ENCODE measurements at places on chromosomes 5 and 9.

DNA sequence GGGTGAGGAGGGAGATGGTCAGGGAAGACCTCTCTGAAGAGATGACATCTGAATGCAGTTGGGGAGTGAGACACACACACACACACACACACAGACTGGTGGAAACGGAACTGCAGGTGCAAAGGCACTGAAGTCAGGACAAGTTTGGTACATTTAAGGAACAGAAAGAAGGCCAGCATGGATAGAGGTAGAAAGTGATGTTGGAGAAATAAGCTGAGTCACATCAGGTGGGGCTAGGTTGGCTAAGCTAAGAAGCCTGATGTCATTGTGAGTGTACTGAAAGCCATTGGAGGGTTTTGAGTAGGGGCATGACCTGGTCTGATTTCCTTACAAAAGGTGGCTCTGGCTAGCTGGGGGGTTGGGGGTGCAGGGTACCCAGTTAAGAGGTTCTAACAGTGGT lies 3.1 kb downstream of the BSPRY start:
- DNase-seq: no peak

DNA sequence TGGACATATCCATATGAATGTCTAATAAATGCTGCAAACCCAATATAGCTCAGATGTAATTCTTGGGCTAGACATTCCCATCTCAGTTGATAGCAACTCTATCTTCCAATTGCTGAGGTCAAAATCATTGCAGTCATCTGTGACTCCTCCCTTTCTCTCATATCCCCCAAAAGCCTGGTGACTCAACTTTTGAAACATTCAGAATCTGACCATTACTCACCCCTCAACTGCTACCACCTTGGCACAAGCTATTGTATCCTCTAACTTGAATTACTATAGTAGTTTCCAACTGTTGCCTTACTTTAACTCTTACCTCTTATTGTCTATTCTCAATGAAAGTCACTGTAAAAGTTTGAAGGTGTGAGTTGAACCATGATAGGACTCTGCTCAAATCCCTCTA lies 600.1 kb upstream of the RGMB start:
- DNase-seq: peak; percentile 28

DNA sequence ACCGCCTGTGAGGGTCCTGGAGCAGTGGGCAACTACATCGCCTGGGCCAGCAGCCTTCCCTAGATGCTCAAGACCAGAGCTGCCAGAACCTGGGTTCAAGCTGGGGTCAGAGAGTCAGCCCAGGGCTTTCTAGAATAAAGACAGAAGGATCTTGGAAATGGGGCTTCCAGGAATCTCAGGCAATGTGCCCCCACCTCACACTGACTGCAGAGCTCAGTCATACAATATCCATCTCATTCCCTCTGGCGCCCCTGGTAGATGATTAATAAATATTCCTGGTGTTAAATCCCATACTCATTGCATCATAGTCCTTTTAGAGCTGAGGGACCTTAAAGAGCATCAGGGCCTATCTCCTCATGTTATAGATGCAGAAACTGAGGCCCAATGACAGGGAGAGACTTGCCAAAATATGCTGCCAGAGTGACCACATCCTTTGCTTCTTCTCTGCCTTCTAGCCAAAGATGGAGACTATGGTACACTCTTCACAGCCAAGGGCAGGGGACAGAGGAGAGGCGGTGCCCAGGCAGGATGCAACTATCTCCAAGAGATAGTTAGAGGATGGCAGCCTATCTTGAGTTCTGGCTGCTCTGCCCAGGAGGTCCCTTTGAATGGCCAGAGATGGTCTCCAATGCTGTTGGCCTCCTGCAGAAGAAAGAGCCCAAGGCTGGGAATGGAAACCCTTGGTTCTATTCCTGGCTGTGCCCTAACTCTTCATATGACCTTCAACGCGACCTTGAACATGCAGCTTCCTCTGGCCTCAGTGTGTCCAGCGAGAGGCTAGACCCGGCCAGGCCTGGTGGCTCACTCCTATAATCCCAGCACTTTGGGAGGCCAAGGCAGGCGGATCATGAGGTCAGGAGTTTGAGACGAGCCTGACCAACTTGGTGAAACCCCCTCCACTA lies 36.2 kb upstream of the IL17B start:
- no peak for DNase-seq

DNA sequence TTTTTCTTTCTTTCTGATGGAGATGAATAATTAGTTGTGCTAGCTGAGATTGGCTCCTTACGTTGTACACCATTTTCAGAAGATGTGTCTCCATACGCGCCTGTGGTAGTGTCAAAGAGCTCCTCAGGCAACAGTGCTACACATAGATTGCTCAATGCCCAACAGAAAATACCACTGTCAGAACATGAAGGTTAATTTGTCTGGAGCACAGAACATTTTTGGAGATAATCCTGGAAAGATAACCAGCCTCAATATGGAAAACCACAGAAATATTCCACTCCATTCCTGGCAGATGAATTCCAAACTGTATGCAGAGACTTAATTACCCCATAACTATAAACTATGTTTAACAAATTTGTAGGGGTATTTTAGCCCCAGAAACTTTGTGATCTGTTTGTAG lies 233.6 kb downstream of the MARCHF11 start:
- no peak for DNase-seq

- peak; percentile 27 for DNase-seq
Observed at GRCh38 chr5:141003791-141004611, 37.7 kb downstream of the PCDHAC2 start.

DNA sequence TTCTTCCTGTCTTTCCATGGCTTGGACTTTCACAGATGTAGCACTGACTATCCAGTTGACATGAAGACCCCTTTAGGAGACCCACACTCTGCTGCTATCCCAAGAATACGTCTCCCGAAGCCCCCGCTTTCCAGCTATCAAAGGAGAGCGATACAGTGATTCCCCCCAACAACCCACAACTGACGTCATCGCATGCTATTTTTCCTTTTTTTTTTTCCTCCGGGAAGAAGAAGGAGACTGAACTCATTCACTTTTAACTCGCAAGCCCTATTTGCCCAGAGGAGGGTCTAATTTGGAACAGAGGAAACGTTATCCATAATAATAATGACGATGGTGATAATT lies 2.1 kb downstream of the PAPPA start:
- DNase-seq: peak; percentile 83

GRCh38 chr5:6652025-6652424 lies 18.8 kb downstream of the SRD5A1 start:
- DNase-seq: no peak

GRCh38 chr5:135642488-135642870 lies 63.7 kb upstream of the CXCL14 start:
- no peak for DNase-seq

DNA sequence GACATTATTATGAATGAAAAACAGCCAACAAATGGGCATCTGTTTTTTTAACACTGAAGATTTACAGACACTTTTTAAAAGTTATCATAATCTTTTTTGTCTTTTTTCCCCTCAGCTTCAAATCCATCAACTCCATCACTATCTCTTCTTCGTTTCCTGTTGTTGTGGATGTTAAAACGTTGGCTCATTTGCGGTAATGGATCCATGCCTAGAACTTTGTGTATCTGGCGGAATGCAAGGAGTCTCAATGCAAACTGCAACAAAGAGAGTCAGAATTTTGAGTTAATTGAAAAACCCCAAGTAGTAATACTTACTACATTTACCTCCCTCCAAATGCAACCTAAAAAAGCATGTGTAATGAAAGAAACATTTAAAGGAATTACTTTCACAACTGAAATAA lies 42.9 kb upstream of the MTMR12 start:
- DNase-seq: no peak

GRCh38 chr5:128279345-128279744 lies 195.8 kb downstream of the SLC12A2 start:
- no peak for DNase-seq

GRCh38 chr5:35131723-35132122 lies 84.0 kb upstream of the AGXT2 start:
- DNase-seq: peak; percentile 14

DNA sequence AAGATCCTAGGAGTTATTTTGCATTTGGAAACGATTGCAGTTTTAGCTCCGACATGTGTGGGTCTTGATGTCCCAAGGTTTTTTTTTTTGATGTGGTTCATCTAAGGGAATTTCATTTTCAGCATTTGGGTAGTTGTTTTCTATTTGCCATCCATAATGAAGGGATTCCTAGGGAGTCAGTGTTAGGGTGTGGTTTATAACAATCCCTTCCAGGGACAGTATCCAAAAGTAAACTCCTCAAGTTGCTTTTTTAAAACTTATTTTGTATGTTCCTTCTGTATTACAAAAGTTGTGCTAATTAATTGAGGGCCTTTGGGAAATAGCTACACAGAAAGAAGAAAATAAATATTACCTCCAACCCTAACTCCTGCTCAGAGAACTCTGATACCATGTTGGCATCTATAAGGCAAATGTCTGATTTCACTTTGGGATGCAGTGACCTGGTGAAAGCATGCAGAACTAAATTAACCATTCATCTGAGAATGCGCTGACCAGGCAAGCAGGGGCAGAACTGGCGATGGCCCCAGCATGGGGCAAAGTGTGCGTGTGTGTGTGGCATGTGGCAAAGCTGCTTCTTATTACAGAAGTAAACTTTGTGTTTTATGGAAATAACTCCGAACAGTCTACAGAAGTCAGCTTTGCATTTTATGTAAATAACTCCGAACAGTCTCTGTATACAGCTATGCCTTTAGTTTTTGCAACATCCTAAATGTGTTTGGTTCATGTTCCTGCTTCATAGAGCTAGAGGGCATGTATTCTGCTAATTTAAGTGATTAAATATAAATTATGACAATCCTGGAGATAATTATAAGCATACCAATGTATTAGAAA lies 237.2 kb downstream of the TRPM3 start:
- DNase-seq: peak; percentile 68

GRCh38 chr9:97365634-97366033 lies 46.3 kb upstream of the TDRD7 start:
- no peak for DNase-seq

GRCh38 chr5:96718635-96719077 lies 56.5 kb downstream of the CAST start:
- peak; percentile 17 for DNase-seq

DNA sequence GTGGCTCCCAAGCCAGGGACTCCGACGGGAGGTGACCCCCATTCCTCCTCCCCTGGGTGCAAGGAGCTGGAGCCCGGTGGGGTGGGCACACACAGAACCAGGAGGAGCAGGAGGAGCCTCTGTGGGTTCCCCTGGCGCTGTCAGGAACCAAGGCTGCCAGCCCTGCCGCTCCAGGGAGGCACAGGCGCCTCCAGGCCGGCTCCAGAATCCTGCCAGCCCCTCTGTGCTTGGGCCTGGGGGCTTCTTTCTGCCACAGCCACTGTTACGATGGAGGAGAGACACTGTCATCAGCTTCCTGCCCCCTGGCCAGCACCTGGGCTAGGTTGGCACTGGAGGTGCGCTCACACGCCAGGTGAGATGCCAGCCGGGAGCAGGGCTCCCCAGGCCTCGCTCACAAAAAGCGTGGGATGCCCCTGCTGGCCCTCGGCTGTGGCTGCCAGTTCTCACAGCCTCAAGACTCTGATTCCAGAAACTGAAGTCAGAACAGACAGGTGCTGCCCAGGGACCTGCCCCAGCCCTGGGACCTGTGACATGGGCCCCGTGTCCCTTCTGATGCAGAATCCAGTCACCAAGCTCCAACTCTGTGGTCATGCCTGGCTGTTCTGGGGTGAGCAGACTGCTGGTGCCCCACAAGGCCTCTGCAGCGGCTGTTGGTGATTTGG lies 37.4 kb upstream of the UBAC1 start:
- DNase-seq: no peak

- peak; percentile 85 for DNase-seq
Observed at GRCh38 chr9:122402403-122402871, 31.6 kb downstream of the PTGS1 start.

DNA sequence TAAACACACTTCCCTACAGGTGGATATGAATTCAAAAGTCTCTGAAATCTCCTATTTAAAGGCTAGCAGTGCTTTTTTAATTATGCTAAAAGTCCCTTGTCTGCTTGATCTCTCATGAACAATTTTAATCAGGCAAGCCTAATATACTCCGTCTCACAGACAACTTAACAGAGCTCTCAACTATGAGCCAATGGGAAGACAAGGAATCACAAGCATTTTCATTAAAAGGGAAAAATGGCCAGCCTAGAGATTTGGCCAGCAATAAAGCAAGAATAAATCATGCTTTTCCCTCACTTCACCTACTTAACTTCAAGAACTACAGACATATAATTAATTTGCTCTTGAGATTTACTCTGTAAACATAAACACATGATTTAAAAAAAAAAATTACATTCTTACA lies 78.0 kb downstream of the RFX3 start:
- peak; percentile 19 for DNase-seq

- DNase-seq: peak; percentile 26
Observed at GRCh38 chr5:113255579-113256386, 179.0 kb downstream of the TSSK1B start.

DNA sequence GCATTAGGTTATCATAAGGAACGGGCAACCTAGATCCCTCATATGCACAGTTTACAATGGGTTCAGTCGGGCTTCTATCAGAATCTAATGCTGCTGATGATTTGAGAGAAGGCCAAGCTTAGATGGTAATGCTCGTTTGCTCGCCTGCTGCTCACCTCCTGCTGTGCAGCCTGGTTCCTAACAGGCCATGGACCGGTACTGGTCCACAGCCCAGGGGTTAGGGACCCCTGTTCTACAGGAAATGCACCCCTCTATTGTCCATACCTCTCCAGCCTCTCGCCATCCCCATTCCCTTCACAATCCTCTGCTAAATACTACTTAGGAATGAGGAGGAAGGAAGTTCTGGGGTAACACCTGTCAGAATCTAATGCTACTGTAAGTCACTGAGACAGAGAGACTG lies 75.1 kb downstream of the OXCT1 start:
- no peak for DNase-seq

Measured in astrocyte of the hippocampus (primary cell).